Activated T-cell treated with anti-CD3 and anti-CD28 coated beads for 1 hour (primary cell): ENCODE measurements at places on chromosomes 4 and X.

GRCh38 chr4:122007016-122007415, 55.2 kb upstream of the TRPC3 start:
- DNase-seq = no peak

- DNase-seq = no peak
Measured at GRCh38 chr4:103268746-103269145, 70.6 kb upstream of the CENPE start.

- no peak for DNase-seq
Measured at GRCh38 chr4:85762529-85762871, 287.6 kb downstream of the ARHGAP24 start.

DNA sequence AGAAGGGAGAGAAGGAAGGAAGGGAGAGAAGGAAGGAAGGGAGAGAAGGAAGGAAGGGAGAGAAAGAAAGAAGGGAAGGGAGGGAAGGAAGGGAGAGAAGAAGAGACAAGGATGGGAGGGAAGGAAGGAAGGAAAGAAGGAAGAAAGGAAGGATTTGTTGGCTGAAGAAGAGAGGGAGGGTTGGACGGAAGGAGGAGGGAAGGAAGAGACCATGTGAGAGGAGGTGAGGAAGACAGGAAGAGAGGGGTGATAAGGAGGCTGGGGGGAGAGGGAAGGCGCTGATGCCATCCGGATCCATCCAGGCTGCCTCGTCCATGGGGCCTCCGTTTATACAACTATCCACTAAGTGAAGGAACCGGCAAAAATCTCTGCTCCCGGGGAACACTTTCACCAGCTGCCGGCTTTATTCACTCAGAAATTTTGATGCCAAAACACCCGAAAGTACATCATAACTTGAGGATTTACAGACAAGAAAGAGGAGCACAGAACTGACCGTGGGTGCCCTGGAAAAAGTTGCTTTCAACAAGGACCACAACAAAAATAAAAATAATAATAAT, 14.9 kb downstream of the DHRSX start:
- no peak for DNase-seq

DNA sequence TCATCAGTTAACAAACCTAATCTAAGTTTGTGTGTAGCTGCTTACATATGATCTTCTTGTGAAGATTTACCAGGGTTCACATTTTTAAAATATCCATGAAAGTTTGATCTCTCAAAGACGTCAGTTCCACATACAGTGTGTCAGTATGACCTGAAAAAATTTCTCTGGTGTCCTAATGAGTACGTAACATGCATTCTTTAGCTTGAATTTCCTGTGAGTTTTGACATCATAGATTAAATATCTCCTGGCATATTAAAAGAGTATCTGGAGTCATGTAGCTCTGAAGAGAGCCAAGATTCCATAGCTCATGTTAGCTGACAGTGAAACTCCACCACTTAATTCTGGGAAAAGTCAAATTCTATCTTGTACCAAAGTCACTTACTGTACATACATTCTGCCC, 43.9 kb upstream of the PDLIM5 start:
- no peak for DNase-seq

DNA sequence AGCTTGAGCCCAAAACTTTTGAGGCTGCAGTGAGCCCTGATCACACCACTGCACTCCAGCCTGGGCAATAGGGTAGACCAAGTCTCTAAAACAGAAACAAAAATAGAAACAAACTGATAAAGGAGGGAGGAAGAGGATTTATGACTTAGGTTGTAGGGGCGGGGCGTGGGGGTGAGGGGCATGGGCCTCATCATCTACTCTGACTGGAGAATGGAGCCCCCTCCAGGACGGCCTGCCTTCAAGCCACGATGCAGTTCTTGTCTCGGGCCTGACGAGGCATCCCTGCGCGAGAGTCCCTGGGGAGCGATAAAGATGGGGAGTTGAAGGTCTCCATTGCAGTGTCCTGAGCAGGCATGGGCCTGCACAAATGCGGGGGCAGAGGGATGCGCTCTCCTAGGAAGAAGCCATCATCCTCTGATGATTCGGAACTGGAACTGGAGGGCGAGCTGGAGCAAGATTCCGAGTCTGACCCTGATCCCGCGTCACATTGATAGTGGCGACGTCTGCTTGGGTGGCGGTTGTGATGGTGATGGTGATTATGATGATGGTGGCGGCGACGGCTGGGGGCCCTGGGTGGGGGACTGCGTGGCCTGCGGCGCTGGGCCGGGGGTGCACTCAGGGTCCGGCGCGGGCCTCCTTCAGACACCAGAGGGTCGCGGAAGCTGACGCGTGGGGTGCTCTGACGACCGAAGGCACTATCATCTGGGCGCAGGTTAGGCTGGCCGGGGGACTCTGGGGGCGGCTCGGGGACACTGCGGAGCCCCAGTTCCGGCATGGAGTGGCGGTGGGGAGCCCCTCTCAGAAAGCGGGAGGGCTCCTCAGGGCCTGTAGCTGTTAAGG, 4.0 kb downstream of the PLP2 start:
- no peak for DNase-seq

GRCh38 chr4:2043396-2044118, 15.6 kb upstream of the NAT8L start:
- DNase-seq = no peak

GRCh38 chrX:39670281-39670680, 427.5 kb downstream of the BCOR start:
- DNase-seq = no peak

- DNase-seq = no peak
Measured at GRCh38 chr4:7365462-7366179, 69.1 kb downstream of the PSAPL1 start.

DNA sequence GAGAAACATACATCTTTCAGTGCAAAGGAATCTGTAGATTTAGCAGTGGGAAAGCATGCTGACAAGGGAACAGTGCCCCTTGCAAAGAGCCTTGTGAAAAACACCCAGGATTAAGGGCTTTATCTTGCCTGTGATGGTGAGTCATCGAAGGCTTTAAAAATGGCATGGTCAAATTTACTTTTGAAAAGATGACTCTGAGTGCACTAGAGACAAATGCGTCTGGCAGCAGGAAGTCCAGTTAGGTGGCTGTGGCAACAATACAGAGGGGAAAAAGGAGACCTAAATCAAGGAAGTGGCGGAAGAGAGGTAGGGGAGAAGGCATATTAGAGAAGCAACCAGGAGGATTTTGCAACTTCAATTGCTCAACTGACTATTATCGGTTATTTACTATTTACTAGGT, 472.6 kb upstream of the CPEB2 start:
- DNase-seq = no peak

- no peak for DNase-seq
Measured at GRCh38 chr4:107635735-107636134, 84.3 kb downstream of the PAPSS1 start.

- no peak for DNase-seq
Measured at GRCh38 chr4:40121515-40121914, 64.9 kb downstream of the N4BP2 start.

DNA sequence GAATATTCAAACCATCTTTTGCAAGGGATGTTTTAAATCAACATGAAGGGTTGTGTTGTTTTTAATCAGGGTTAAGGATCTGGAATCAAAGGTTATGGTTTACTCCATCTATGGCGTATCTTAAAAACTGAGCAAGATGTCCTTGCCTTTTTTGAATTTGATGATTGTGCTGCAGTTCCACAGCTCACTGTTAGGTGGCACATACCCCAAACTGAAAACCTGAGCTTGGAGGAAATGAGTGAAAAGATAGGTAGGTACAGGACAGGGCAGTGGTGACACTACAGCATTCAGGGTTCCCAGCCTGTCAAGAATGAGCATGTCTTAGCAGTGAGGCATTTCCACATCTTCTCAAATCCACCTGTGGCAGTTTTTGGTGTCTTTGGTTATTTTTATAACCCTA, 13.1 kb upstream of the EOLA1 start:
- no peak for DNase-seq

DNA sequence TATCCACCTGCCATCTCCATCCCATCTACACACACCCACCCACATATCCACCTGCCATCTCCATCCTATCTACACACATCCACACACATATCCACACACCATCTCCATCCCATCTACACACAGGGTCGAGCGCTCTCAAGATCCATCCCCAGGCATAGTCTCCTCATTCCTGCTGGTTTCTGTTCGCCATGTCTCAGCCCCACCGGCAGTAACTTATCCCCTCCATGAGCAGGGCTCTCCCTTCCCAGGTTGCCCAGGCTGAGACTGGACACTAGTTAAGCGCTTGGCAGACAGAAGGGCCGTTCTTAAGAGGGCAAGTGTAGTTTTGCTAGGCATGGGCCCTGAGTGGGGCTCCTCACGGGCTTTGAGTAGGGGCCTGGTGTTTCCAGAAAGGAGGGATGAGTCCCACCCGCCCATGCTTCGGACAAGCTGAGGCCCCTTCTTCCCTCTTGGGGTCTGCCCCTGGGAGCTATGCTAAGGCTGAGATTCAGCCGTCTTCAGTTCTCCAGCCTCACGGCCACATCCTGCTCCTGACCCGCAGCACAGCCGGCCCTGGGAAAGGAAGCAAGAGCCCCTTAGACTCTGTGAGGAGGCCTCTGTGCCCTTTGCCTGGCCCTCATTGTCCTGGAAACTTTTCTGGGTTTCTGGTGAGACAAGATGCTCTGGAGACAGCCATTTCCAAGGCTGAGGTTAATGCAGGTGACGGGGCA, 20.4 kb downstream of the TMEM271 start:
- no peak for DNase-seq

GRCh38 chr4:149754526-149754925, 61.1 kb downstream of the IQCM start:
- DNase-seq = no peak

DNA sequence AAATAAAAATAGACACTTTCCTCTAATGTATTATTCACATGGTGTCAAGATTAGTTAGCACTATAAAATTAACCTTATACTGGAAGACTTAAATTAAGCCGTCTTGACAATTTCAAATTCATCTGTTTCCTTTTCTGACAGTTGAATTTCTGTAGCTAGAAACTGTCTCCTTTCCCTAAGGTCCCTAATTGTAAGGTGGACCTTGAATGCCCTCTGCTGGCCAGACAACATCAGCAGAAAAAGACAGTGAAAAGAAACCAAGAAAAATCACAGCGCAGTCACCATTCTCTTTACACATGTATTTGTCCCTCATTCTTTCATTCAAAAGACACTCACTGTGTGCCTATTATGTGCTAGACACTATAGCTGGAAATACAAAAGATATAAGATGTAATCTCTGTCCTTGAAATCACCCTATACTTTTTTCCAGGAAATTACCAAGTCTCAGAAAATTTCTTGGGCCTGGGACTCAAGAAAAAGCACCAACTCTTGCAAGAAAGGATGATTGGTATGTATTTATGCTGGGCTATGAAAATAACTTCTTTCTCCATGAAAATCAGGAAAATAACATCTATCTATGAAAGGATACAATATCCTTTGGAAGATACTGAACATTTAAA, 32.7 kb upstream of the AMBN start:
- DNase-seq = peak; percentile 13

GRCh38 chr4:21625447-21625846, 323.1 kb downstream of the KCNIP4 start:
- no peak for DNase-seq

DNA sequence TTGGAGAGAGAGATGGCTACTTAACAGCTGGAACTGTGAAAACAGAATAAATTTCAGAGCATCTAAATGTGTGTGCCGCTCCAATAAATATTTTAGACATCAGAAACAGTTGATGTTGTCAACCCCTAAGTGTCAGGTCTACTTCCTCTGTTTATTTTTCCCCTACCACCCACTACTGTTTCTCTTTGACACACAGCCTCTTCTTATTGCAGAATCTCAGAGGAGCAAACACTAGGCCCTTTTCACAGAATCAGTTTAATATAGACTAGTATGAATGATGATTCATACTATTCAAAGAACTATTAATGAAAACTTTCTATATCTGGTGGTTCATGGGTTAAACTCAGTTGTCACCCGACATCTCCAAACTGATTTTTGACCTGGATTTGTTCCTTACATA, 33.9 kb downstream of the NAA11 start:
- no peak for DNase-seq

DNA sequence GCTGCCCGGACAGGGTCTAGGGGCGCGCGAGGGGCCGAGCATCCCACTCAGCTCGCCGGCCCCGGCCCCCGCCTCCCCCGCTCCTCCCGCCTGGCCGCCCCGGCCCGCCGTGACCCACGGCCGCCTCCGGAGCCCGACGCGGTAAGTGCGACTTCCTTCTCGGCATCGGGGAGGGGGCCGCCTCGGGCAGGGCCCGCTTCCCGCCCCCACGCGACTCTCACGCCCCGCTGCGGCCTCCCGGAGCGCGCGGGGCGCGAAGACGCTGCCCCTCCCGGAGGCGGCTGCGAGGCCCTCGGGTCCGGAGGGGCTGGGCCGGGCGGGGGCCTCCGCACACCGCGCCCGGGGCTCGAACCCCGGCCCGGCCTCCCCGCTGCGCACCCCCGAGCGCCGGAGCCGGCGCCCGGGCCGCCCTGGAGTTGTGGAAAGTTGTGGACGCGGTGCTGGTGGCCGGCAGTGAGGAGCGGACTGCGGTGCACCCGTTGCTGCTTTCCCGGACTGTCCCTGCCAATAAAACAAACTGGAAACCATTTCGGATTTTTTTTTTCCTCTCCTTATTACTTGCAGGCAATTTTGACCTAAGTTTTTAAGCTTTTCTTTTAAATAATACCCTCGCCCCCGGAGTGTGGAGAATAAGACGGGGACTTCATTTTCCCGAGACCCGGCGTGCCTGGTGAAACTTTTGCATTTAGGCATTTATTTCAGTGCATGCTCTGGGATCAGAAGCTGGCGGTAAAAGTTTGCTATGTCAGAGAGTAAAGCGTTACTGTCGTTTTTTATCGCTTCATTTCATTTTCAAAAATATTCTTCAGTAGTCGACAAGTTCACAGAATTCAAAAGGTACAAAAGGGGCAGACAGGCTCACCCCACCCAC, 13.0 kb upstream of the TMEM156 start:
- DNase-seq = peak; percentile 13

DNA sequence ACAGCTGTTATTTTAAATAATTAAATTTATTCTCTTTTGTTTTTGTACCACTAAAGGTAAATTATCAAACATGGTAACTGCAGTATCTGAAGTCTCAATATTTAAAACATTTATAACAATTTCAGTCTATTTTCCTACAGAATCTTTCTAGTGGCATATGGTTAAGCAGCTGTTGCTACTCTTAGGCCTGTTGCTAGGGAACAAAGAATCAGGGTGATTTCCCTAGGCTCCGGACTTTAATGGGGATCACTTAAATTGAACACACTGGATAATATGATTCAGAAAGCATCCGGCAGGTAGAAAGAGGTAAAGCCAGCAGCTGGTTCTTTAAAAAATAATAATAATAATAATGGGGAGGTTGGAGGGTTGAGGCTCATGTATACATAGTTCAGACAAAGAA, 17.6 kb downstream of the FBXO8 start:
- no peak for DNase-seq

DNA sequence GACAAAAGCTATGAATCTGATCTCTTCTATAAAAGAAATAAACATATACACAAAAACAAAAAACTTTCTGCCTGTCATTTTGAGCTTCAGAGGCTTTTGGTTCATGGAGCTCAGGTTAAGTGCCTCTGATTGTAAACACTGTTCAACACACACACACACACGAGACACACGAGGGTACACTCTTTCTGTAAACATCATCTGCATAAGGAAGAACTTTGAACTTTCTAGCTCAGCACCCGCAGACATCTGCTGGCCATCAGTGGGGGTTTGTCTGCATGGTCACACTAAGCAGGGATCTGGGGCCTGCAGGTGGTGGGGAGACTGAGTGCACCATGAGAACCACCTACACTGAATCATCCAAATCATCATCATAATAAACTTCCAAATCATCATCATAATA, 54.9 kb downstream of the STX18 start:
- no peak for DNase-seq

GRCh38 chrX:48569958-48570357, 4.3 kb upstream of the RBM3 start:
- no peak for DNase-seq
